ENCODE measurements at places on chromosomes 7 and 10. TPM values are rescaled to one million over a fixed set of nuclear protein-coding genes. Genes with fewer than 3 reads are reported as not detected.

RADIL gene
- 1.7 TPM for polyA plus RNA-seq

DNA sequence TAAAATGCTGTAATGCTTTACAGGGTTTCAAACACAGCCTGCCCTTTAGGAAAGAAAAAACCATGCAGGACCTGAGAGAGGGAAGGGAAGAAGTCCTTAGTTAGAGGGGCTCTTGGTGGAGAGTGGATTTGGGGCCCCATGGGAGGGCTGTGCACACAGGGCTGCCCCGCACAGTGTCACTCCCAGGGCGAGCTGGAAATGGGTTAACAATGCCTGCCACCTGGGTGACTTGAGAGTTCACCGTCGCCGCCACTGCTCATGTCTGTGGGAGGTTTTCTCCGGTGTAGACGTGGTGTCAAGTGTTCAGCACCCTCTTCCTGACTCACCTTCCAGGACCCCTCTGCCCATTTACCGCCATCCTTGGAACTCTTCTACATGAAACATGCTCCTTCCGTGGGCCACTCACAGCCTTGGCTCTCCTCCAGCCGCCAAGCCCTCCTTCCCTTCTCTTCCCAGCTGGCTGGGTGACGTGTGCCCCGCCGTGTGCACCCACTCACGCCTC is 686.4 kb downstream of the SDK1 start:
- no peak for DNase-seq

CRHR2 gene
- polyA plus RNA-seq = 0.24 TPM

DNA sequence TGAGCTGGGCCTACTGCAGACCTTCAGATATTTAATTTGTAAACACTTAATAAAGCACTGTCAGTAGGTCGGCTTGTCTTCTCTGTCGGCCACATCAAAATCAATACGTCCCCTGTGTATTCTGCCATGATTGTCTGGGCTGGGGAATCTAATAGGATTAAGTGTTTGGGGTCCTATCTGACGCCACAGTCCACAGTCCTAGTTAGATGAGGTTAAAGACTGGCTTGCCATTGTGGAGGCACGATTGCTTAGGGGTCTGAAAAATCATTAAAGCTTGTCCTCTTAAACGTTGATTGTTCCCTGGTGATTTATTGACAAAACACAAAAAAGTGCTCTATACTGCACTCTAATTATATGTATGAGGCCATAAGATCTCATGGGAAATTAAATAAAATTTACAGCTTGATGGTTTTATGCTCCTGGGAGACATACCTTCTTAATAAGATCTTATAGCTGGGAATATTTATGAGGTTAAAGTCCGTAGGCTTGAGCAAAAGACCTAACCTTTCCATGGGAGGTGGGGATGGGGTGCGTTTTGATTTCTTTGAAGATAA is 650.3 kb upstream of the GALNT17 start:
- no peak for DNase-seq

CCDC3 gene
- 9.5 TPM for polyA plus RNA-seq

ZNF487 gene
- polyA plus RNA-seq = 11.6 TPM

CYP26A1 gene
- 0.11 TPM for polyA plus RNA-seq

DNA sequence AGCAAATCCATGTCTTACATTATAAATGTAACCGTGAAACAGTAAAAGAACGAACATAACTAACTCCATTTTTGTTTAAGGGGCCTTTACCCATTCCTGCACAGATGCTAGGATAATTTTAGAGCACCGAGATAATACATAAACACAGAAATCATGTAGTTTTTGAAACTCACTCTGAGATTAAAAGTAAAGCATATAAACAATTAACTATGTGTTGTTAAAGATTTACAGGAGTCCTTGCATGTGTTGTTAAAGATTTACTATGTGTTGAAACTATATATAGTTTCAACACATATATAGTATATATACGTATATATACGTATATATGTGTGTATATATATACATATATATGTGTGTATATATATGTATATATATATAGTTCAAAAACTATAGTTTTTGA is 7.2 kb upstream of the CALML3 start:
- DNase-seq = no peak

CNPY1 gene
- not detected for polyA plus RNA-seq

SLC4A2 gene
- 73.5 TPM for polyA plus RNA-seq

- no peak for DNase-seq
Observed at GRCh38 chr10:99551158-99551557, 18.4 kb downstream of the NKX2-3 start.

HTRA1 gene
- polyA plus RNA-seq = 214 TPM

- no peak for DNase-seq
Observed at GRCh38 chr10:72337039-72337629, 17.6 kb downstream of the DNAJB12 start.

ZNF488 gene
- polyA plus RNA-seq = 5.9 TPM

DNA sequence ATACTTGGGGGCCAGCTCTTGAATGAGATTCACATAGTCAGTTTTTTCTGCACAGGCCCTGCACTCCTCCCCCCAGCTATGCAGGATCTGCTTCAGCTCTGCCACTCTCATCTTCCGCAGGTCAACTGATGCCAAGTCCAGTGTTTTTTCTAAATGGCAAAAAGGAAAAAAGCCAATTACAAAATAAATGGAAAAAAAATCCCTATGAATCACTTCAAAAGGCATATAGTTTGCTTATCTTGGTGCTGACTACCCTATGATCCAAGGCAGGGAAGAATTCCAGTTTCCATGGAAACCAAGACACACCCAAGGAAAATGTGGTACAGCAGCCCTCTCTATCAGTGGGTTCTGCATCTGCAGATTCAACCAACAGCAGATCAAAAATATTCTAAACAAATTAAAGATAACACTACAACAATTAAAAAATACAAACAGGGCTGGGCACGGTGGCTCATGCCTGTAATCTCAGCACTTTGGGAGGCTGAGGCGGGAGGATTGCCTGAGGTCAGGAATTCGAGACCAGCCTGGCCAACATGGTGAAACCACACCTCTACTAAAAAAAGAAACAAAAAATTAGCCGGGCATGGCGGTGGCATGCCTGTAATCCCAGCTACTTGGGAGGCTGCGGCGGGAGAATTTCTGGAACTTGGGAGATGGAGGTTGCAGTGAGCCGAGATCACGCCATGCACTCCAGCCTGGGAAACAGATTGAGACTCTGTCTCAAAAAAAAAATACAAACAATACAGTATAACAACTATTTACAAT is 17.6 kb downstream of the CDNF start:
- no peak for DNase-seq

GRCh38 chr10:129102906-129103693 is 363.9 kb upstream of the MGMT start:
- DNase-seq = no peak

DNA sequence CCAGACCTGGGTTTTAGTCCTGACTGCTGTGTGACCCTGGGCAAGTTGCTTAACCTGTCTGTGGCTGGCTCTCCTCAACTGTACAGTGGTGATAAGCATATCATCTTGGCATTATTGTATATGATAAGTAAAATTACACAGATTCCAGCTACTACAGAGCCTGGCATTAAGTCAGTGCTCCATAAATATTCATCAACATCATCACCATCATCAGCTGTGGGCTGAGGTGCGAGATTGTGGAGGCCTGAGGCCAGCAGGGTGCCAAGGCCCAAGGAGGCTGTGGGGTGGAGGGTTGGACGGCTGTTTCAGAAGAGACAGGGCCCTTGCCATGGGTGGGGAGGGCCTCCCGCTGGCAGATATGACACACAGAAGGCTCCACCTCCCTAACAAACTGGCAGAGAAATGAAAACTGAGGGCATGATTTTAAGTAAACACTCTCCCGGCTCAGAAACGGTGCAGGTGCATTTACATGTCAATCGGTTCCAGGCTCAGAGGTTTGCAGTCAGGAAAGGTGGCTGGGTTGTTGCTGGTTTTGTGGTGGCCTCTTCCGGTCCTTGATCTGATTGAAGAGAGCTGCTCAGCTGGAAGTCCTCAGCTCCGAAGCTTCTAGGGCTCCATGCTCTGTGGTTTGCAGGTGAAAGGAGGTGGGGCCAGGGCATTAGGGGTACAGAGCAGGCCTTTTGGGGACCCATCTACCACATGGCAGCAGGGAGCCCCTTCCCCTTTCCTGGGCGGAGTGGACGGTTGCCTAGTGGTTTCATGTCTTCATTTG is 10.2 kb downstream of the CRYGN start:
- no peak for DNase-seq

CBLL1 gene
- polyA plus RNA-seq = 29.8 TPM

- no peak for DNase-seq
Observed at GRCh38 chr10:49289480-49289879, 9.5 kb upstream of the C10orf71 start.

CCDC146 gene
- polyA plus RNA-seq = 20.9 TPM

DNA sequence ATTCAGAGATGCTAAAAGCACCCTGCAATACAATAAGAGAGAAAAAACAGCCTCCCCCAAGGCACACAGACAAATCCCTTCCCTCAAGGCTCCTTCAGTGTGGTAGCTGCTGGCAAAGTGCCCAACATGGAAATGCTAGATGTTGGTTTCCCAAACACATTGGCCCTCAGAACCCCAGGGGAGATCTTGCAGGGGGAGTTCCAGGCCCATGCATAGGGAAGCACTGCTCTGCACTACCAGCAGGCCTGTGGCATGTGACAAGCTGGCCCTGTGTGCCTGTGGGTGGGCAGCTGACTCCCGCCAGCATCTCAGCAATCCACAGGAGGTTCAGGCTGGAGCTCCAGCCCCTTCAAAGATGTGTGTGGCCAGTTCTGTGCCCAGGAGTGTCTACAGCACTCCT is 16.8 kb upstream of the CSGALNACT2 start:
- DNase-seq = no peak

DNA sequence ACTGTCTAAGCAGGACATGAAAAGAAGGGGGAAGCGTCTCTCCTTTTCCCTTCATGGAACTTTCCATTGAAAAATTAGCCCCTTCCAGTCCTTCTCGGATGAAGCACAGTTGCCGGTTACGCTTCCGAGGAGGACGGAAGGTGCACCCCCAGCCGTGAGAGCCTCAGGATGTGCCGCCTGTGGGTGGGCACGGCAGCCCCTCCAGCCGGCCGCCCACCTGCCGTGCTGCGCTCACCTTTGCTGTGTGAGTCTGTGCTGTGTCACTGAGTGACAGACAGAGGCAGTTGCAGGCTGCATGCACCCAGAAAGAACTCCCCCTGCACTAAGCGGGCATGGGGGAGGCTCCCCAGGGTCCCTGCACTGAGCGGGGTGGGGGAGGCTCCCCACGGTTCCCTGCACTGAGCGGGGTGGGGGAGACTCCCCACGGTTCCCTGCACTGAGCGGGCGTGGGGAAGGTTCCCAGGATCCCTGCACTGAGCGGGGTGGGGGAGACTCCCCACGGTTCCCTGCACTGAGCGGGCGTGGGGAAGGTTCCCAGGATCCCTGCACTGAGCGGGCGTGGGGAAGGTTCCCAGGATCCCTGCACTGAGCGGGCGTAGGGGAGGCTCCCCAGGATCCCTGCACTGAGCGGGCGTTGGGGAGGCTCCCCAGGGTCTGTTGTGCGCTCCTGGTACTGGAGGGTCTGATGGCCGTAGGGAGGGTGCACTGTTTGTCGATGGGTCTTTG is 74.2 kb downstream of the DNAJB6 start:
- DNase-seq = no peak

GRCh38 chr10:29663718-29664117 is 28.9 kb upstream of the SVIL start:
- DNase-seq = no peak

DNA sequence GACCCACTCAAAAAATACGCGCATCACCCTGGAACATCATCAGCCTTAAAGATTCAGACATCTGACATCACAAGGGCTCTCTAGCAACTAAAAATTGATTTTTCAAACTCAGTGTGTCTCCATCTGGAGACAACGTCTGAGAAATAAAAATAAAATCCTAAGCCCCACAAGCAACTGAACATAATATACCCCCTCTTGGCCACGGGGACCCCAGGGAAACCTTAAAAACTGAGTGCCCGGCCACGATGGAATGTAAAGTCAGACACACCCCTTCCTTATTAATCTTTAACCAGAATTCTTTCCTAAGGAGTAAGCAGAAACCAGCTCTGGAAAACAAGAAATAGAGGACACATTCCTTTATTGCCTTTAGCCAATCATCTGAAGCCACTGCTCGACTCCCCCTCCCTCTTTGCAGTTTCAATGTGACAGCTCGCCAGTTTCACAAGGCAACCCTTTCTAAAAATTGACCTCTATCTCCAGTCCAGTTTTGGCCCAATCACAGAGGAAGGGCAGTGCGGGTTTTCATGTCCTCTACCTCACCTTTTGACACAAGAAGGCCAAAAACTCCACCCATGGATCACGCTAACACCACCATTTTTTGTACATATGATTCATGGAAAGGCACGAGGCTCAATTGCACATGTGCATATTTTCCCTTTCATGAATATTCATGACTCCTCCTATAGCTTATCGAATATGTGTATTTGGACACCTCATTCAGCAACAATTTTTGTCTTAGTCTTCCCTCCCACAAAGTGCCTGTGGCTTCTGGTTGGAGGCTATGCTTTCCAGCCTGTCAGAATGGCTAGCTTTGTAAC is 24.2 kb downstream of the IFIT3 start:
- no peak for DNase-seq

ITPRID1 gene
- not detected for polyA plus RNA-seq
